ENCODE measurements at places on chromosomes 12 and 14.

DNA sequence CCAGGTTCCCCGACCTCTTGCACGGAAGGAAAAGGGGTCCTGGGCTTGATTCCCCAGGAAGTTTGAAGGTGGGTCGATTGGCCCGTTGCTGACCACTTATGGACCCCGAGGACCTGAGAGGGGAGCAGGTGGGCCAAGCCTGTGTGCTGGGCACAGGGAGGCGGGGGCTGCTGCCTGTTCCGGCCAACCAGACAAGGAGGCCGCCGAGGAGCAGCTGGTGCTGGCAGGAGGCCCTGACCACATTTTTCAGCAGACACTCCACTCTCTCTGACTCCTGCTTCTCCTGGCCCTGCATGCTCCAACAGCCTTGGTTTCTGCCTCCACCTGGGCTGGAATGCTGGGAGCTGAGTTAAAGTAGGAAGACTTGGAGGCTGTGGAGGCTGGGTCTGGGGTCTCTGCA, 42.8 kb downstream of the NOS1 start:
- no peak for DNase-seq

DNA sequence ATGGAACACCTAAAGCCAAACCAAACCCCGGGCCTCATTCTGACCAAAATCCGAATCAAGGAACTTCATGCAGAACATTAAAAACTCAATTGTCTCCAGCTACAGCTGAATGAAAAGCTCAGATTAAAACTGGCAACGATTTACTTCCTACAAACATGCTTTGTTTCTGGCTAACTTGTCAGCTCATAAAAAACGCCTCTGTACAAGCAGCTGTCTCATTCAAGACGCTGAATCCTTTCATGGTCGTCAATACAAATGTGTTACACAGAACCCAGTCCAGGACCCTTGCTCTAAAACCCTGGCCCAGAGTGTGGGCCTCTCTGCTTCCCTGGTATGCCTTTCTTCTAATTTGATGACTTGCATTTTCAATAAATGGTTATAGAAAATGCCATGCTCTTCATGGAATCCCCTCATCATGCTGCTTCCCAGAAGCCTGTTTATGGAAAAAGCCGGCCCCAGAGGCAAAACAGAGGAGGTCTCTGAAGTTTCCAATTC, 183.1 kb downstream of the PHLDA1 start:
- DNase-seq, result no peak

- DNase-seq, result no peak
Measured at GRCh38 chr14:21072031-21072473, 1.9 kb downstream of the ARHGEF40 start.

DNA sequence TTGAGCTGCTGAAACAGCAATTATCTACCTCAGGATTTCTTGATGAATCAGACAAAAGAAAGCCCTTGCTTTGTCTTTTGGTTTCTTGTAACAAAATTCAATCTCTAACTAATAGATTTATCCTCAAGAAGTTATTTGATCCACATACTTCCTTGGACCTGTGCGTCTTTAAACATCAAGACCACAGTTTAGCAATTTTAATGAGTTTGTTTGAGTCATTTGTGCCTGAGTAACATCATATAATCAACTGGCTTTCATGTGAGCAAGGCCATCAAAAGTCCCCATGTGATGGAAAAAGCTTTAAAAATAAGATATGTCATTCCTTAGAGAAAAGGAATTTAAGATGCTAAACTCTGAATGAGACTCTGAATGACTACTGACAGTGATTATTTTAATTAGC, 52.3 kb downstream of the KCNC2 start:
- no peak for DNase-seq

DNA sequence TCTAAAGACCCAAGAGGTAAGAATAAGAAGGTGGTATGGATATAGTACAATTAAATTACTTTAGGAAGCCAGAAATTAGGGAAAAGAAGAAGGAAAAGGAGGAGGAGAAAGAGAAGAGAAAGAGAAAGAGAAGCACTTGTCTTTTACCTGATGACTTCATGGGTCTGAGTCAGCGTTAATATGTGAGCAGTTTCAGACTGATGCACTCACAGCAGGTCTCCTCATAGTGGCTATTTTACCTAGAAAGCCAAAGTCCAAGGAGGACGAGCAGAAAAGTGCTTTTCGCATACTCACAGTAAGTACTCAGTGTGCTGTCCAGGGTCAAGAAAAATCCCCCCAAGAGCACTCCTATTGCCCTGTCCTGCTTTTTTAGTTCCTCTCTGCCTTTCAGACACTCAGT, 222.1 kb downstream of the C12orf42 start:
- no peak for DNase-seq

DNA sequence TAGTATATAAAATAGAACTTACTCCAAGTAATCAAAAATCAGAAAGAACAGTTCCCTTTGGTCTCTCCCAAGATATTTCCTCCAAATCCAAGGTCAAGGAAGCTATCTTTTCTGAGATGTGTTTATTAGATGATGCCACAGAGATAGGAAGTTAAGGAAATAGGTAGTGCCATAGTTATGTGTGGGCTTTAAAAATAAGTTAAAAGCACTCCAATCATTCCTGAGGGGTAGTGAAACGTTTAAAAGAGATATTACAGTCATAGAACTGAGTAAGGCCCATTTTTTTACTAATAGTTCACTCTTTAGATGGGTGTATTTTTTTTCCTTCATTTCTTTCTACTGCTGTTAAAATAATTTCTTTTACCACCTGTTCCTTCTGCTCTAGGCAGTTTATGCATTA, 1630.9 kb upstream of the SEL1L start:
- DNase-seq, result no peak

DNA sequence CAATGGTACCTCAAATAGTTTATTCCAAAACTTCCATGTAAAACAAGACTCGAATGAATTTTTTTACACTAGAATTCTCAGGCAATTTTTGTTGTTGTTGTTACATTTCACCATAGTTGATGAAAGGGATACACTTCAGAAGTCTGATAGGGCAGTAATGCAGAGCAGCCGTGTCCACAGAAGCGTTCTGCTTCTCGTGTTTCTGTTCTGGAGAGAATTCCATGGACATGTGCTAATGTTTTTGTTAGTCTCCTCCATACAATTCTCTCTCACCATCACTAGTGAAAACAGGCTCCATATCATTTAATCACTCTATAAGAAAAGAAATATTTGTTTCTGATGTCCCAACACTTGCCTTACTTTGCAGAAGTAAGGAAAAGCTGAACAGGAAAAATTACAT, 606.1 kb downstream of the SLC16A7 start:
- DNase-seq, result no peak

DNA sequence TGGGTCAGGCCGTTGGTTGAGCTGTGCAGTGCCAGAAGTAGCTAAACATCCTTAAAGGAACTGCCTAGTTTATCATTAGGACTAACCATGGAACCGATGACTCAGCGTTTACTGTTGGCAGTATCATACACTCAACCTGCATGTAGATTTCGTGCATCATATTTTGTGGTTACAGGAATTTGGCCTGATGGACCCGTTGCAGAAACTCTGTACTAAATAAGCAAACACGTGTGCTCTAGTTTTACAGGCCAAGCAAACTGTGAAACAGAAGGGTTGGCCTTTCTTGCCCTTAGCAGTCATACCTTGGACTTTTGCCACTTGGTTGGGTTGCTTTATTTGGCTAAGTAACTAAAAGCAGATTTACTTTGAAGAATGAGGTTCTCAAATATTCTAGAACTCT, 35.6 kb downstream of the DGLUCY start:
- no peak for DNase-seq

GRCh38 chr12:70443062-70443673, 77.1 kb downstream of the KCNMB4 start:
- no peak for DNase-seq

- no peak for DNase-seq
Measured at GRCh38 chr12:62260733-62261683, 804 bp downstream of the USP15 start.

GRCh38 chr12:65595016-65595560, 229.2 kb upstream of the HMGA2 start:
- no peak for DNase-seq

- no peak for DNase-seq
Measured at GRCh38 chr12:107593713-107594381, 91.8 kb upstream of the PWP1 start.

DNA sequence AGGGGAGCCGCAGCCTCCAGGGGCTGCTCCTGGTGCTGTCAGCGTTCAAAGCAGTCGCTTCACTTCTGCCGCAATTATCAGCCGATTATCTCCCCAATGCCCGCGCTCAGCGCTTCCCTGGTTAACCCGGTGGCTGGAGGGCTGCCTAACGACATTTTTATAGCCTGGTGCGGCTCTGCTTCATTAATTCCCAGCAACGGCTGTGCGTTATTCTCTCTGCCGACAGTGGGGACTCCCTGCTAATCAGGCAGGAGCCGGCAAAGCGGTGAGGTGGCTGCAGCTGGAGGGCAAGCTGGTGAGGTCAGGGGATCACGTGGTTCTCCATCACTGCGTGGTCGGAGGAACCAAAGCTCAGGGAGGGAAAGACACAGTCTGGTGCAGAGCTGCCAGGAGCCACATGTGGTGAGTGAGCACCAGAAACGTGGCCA, 62.9 kb downstream of the GLRX5 start:
- DNase-seq, result no peak

DNA sequence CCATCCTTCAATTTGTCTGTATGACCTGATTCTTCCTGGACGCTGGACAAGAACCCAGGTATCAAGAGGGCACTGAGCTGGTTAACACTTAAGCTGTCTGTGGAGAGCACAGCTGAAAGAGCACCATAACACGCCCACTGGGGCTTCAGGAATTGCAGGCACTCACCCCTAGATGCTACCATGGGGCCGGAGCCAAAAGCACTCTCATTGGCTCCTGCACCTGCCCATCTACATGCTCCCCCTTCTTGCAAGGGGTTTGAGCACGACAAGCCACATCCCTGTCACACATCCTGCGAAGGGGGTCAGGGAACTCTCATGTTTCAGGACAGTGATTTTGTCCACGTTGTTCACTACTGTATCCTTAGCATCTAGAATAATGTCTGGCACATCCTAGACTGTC, 35.1 kb upstream of the TBC1D15 start:
- no peak for DNase-seq

DNA sequence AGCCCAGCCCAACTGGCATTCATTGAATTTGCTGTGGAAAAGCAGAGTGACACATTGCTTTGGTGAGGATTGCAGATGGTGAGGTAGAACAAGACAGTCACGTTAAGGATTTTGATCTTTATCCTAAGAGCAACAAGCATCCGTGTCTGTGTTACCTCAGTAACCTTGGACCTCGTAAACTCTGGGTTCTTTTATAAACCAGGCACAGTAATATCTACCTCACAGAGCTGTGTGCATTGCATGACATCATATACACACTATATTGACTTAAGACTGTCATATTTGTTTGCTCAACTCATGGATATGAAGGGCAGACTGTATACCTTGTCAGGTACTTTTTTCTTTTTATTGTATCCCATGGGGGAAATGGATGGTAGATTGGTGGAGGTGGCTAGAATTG, 156.2 kb downstream of the ETV6 start:
- DNase-seq, result no peak

GRCh38 chr14:26180221-26180620, 417.6 kb downstream of the NOVA1 start:
- DNase-seq, result no peak

DNA sequence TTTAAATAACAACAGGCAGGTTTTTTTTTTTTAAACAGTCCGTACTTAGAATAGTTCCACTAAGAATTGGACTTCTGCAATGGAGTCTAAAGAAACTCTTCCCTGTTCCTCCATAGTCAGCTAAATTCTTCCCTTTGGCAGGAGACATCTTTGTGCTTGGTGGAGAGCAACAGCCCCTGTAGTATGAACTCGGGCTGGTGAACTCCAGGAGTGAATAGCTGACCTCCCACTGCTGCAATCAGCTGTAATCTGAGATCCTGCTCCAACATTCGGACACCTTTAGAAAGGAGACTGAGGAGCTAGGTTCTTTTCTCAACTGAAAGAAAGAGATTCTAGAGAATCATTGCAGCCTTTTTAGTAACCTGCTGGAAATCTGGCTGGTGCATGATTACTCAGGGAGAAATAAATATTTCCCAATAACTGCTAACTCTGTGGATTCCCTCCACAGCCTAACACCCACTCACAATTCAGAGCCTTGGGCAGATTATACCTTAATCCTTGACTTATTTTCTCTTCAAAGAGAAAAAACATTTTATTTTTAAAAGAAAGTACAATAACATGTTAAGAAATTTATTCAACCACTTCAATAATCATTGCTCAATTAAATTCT, 25.6 kb upstream of the DBX2 start:
- DNase-seq, result no peak

GRCh38 chr14:96058576-96059200, 19.5 kb downstream of the C14orf132 start:
- DNase-seq, result no peak

DNA sequence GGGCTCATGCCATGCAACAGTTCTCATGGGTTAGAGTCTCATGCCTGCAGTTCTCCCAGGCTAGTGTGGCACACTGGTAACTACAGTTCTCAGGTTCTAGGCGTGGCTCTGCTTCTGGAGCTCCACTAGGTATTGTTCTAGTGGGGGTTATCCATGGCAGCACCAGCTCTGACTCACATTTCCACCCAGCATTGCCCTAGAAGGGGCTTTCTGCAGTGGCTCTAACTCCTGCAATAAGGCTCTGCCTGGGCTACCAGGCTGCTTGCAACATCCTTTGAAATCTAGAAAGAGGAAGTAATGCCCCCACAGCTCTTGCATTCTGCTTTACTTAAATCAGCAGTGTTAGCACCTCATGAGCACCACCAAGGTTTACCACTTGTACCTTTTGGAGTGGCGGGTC, 220.3 kb upstream of the ARID2 start:
- no peak for DNase-seq

DNA sequence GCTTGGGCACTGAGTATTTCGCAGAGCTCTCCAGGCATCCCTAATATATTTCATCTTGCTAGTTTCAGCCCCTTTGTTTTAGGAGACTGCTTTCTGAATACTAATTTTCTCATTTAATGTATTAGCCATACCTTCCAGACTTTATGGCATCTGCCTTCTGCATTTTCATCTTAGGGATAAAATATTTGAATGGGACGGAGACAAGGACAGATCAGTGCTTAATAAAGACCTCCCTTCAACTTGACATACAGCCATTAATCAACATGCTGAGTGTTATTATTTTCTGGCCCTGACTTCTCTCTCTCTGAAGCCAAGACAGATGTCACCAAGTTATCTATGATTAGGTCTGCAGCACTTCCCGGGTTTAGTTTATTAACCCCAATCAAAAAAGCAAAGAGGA, 42.4 kb downstream of the CACNA2D4 start:
- no peak for DNase-seq

GRCh38 chr14:68293404-68293803, 473.8 kb downstream of the RAD51B start:
- no peak for DNase-seq

All from activated CD8-positive, alpha-beta memory T cell treated with anti-CD3 and anti-CD28 coated beads for 48 hours (primary cell).